ENCODE measurements at places on chromosomes 1 and 21.

GRCh38 chr1:163201906-163202305 is 810 bp downstream of the RGS5 start:
- DNase-seq = no peak

DNA sequence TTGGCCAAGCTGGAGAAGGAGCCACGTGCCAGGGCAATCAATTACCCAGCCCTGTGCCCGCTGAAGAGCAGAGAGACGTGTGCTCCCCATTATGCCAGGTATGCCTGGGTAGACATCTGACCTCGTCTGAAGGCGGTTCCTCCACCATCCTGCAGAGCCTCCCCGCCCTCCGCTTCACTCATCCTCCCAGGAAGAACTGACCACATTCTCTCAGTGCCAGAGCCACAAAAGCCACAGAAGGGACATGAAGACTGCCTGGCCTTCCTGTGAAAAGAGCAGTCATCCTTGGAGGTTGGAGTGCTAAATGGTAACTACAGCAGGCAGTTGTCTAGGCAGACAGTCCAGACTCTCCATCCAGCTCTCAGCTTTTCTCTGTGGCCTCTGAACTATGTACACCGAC is 12.0 kb downstream of the SYT2 start:
- no peak for DNase-seq

DNA sequence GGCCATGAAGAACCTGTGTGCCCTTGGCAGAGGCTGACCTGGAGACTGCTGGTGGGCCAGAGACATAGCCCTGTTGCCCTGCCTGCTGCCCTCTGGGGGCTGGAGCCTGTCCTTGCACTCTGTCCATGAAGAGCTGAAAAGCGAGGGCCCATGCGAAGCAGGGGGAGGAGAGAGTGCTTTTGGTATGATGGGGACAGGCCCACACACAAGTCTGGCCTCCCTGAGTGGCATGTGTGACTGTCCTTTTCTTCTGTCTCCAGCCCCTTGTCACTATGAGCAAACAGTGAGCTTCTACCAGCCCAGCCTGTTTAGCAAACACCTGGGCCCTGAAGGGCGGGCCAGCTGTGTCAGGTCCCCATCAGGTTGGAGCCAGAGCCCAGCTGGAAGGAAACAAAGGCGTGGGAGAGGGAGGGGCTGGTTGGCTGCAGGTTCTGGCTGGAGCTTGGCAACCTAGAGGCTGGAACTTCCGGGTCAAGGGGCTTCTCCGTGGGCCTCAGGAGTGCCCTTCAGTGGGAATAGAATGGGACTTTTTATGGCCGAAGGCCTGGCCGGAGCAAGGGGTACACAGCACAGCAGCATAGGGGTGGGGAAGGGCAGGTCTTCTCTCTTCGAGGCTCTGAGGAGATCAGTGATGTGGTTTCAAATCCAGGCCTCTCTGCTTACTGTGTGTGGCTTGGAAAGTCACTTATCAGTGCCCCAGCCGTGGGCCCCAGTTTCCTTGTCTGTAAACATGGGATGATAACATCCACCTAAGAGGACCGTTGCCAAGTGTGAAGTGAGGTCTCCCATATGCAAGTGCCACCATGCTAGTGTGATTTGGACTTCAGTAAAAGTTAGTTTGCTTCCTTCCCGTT is 14.3 kb downstream of the QSOX1 start:
- DNase-seq = peak; percentile 24

DNA sequence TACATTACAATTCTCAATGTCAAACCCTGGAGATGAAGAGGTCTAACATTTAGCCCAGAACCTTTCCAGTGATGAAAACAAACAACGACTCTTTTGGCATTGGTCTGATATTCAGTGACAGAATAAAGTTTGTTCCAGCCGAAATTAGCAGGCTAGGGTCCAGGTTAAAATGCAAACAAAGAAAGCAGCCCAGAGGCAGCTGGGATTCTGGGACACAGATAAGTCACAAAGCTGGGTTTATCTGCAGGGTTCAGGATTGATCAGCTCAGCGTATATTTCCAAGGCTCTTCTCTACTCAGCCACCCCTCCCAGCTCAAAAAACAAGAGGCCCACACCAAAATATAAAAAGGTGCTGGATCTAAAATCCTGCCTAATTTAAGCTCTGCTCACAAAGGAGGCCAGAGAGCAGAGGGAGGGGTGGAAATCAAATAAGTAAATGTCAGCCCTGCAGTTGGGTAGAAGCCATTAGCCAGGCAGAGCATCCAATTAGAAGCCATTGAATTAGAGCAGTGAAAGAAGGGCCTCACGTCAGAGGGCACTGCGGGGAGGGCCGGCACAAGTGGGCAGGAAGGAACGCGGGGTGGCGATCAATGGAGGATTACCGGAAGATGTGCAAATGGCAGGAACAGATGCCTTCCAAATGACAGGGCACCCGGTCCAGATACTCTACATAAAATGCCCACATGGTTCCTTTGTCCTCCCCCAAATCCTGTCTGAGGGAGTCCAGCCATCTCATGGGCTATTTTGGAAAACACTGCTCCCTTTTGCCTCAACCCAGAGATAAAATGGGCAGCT is 3.2 kb upstream of the KLHDC8A start:
- no peak for DNase-seq

DNA sequence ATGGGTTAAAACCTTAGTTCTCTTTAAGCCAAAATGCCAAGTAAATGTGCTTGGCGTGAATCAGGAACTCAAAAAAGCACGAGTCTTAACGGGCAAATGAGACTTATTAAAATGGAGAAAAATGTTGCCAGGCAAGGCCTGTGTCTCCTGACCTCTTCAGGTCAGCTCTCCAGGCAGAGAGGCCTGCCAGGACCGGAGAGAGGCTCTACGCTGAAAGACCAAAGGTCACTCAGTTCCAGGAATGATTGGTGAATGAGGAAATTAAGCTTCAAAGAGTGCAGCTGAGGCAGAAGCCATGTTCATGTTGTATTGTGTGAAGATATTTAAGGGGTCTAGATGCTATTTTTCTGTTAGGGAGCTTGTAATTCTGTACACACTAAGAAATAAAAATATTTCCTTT is 66.6 kb downstream of the SPAG17 start:
- no peak for DNase-seq

- no peak for DNase-seq
These were observed 35.4 kb upstream of the RAB3GAP2 start for GRCh38 chr1:220307607-220308006.

DNA sequence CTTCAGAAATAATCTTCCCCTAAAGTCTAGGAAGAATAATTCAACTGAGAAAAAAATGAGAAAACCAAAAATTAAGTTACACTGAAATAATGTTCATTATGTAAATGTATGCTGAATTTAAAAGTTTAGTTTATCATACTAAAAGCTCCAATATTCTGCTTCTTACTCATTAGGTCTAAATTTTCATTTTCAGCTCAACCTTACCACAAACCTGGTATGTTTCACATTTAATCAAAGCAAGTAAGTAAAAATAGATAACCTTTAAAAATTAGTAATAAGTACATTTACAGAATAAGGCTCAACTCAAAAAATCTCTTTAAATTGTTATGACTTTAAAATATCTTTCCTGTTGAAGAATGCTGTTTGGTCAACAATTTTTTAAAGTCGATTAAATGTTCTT is 15.0 kb downstream of the BTG3 start:
- DNase-seq = no peak

GRCh38 chr1:55252942-55253589 is 37.9 kb upstream of the USP24 start:
- peak; percentile 58 for DNase-seq

Measured in NCI-H1105 (cell line).